T-helper 1 cell (primary cell): ENCODE measurements at places on chromosomes 4 and X.

DNA sequence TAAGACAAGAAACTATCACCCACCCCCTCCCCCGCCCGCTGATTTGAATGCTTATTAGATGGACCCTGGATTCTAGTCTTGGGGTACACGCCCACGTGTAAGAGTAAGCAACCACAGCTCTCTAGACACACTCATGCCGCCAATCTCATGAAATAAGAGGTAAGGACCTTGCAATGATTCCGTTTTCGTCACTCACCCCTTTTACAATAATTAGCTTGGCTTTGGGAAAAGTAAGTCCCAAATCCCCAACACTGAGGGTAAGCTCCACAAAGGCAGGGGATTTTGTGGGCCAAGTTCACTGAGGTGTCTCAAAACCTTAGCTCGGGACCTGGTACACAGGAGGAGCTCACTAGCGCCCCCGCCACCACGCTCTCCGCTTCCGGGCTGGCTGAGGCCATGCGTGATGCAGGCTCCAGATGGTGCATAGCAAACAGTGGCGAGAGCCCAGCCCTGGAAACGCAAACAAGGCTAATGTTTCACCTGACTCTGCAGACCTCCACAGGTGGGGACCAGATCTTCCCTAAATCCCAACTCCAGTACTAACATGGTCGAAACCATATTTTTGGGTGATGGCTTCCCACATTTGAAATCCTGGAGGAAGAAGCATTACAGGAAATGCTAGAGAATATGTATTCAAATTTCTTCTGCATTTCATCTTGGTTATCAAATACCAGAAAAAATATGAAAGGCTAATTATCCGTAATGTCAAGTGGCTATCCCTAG is 4.1 kb downstream of the PLAC8 start:
- DNase-seq, result peak; percentile 78

DNA sequence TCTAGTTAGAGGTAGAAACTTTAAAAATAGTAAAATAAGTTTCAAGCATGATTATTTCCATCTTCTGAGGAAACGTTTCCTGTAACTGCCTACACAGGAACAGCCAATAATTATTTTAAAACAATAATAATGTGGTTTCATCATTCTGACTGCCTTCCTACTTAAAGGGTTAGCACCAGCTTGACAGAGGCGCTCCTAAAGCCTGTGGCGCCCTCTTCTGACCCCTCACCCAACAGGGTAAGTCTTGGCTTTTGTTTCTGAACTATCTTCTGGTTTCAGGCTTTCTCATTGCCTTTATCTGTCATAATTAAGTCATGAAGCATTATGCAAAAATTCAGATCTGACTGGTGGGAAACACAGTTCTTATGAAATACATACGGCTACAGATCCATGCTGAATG is 96.7 kb downstream of the ITM2A start:
- DNase-seq, result peak; percentile 82

DNA sequence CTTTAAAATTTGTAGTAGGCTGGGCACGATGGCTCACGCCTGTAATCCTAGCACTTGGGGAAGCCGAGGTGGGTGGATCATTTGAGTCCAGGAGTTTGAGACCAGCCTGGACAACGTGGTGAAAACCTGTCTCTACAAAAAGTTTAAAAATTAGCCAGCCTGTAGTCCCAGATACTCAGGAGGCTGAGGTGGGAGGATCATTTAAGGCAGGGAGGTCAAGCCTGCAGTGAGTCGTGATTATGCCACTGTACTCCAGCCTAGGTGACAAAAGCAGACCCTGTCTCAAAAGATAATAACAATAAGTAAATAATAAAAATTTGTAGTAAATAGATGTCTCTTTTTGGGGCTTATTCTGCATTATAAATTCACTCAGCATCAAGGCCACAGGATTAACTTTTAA is 118.5 kb downstream of the IRF2 start:
- no peak for DNase-seq

DNA sequence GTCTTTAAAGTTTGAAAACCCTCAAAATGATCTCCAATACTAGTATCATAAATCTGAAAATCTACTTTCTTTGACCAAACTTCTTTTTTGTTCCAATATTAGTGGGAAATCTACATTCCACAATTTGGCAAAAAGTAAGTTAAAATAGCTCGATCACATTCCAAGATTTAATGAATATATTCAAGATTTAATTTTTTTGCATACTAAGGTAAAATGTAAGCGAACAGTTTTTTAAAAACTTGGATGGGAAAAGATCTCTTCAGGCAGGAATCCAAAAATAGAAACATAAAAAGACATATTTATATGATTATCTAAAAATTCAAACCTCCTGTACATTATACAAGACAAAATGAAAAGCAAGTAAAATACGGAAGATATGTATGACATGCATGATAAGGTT is 31.2 kb downstream of the CNOT6L start:
- no peak for DNase-seq

- no peak for DNase-seq
Observed at GRCh38 chr4:74042681-74043080, 4.2 kb upstream of the CXCL3 start.

- DNase-seq, result peak; percentile 18
Observed at GRCh38 chrX:24395775-24396174, 35.3 kb downstream of the SUPT20HL1 start.

- DNase-seq, result no peak
Observed at GRCh38 chrX:130552444-130553073, 150.8 kb downstream of the RBMX2 start.

DNA sequence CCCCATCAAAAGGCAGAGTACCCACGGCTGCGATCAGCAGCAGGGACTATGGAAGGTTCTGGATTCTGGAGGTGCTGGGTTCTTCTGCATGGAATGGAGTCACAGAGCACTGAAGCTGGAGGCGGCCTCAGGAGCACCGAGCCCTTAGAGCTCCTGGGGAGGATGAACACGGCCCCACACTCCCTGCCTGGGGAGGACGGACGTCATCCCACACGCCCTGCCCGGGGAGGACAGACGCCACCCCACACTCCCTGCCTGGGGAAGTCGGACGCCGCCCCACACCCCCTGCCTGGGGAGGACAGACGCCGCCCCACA is 9.9 kb downstream of the LRPAP1 start:
- no peak for DNase-seq

DNA sequence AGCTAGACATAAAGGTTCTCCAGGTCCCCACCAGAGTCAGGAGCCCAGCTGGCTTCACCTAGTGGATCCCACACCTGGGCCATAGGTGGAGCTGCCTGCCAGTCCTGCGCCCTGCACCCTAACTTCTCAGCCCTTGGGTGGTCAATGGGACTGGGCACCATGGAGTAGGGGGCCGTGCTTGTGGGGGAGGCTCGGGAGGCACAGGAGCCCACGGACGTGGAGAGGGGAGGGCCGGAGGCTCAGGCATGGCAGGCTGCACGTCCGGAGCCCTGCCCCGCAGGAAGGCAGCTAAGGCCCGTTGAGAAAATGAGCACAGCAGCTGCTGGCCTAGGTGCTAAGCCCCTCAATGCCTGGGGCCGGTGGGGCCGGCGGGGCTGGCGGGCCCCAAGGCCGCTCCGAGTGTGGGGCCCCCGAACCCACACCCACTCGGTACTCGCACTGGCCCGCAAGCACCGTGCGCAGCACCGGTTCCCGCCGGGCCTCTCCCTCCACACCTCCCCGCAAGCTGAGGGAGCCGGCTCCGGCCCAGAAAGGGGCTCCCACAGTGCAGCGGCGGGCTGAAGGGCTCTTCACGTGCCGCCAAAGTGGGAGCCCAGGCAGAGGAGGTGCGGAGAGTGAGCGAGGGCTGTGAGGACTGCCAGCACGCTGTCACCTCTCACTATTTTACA is 291.1 kb downstream of the KLHL4 start:
- DNase-seq, result no peak

GRCh38 chr4:48255072-48255958 is 14.3 kb downstream of the TEC start:
- DNase-seq, result no peak

DNA sequence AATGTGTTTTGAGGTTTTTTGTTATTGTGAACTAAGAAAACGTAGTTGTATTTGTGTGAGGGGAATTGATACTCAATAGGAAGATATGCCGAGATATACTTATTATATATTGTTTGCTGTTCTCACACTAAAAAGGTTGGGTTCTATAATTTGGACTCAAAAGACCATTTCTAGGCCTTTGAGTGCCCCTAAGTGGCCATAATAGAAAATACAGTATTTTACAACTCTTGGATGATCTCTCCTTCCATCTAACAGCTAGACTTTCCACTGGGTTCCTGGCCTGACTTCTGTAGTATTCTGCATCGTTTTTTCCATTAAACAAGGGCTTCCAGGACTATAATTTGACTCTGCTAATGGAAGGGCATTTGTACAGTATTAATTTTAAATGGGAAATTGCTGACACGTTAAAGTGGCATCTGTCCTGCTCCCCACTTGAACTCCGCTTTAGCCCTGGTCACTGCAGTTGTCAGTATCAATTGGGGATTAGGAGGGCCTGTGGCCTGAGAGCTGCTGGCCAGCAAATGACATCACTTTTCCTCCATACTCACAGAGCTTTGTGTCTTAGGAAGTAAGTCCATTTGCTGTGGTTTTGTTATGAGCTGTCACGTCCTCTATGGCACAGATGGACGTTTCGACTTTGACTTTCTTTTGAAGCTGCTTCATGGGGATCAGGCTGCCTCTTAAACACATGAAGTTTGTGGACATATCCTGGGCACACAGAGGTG is 176.9 kb downstream of the SLIT2 start:
- DNase-seq, result no peak

DNA sequence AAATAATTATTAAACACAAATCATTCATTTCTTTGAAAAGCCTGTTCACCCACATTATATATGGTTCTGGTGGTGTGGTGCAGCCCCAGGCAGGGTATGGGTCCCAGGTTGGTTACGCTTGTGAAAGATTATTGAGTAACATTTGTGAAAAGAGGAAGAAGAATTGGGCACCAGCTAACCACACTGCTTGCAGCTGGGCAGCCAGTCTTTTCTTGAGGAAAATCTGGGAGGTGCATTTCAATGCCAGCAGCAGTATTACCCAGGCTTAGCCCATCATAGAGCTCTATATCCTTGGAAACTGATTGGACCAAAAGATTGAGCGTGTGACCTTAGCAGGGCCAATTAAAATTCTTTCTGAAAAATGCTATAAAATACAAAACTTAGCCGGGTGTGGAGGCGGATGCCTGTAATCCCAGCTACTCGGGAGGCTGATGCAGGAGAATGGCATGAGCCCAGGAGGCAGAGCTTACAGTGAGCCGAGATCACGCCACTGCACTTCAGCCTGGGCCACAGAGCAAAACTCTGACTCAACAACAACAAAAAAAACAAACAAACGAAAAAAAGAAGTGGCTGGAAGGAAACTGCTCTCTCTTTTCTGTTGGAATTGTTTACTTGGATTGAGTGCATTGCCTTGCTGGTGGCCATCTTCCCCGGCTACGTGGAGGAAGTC is 9.7 kb upstream of the PLAC8 start:
- DNase-seq, result no peak

GRCh38 chrX:34371754-34372153 is 239.6 kb upstream of the FAM47A start:
- no peak for DNase-seq

GRCh38 chr4:174592985-174593335 is 70.7 kb upstream of the HPGD start:
- no peak for DNase-seq

- no peak for DNase-seq
Observed at GRCh38 chrX:125954236-125954635, 211.9 kb downstream of the DCAF12L2 start.

DNA sequence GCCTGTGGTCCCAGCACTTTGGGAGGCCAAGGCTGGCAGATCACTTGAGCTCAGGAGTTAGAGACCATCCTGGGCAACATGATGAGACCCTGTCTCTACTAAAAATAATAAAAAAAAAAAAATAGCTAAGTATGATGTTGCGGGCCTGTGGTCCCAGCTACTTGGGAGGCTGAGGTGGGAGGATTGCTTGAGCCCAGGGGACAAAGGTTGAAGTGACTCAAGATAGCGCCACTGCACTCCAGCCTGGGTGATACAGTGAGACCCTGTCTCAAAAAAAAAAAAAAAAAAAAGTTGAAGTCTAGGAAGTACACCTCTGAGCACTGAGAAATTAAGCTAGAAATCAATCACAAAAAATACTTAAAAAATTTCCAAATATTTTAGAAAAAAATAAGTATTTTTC is 86.5 kb downstream of the FRAS1 start:
- DNase-seq, result no peak

- DNase-seq, result no peak
Observed at GRCh38 chr4:145298885-145299284, 118.5 kb upstream of the OTUD4 start.

DNA sequence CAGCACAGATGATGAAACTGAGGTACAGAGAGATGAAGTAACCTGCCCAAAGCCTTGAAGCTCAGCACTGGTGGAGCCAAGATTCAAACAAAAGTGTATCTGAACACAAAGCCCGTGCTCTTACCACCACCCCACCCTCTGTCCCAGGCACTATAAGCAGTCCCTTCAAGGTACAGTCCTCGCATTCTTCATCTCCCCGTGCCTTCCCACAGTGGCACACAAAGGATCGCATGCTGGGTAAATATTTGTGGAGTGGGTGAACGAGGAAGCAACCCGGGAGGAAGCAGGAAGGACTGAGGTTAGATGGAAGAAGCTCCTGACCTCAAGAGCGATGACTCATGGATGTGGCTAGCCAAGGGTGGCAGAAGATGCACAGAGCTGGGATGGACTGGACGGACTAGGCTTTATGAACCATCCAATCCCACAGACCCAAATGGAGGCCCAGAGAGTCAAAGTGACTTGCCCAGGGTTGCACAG is 18.4 kb downstream of the IQSEC2 start:
- DNase-seq, result no peak

DNA sequence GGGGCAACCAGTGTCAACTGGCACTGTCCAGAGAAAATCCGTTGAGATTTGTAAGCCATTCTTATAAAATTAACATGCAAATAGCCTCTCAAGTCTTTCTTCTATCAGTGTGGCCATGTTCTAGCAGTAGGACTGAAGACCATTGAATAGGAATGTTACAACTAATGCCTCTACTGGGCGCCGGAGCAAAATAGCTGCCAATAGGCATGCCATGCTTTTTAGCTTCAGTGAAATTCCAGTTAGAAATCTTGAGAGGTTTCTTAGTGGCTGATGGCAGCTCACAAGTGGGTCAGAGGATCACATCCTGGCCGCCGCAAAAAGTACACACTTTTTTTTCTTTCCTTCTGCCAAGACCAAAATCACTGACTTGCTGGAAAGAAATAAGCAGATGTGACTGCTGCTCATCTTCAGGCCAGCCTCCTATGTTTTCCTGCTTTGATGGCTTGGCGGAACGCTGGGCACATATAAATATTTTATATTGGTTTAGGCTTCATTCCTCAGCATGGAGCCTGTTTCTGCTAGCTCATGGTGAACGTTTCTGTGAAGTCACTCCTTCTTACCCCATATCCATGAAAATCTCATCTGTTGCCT is 293.1 kb downstream of the TENM3 start:
- no peak for DNase-seq

GRCh38 chrX:150873616-150874015 is 24.9 kb downstream of the CD99L2 start:
- no peak for DNase-seq

DNA sequence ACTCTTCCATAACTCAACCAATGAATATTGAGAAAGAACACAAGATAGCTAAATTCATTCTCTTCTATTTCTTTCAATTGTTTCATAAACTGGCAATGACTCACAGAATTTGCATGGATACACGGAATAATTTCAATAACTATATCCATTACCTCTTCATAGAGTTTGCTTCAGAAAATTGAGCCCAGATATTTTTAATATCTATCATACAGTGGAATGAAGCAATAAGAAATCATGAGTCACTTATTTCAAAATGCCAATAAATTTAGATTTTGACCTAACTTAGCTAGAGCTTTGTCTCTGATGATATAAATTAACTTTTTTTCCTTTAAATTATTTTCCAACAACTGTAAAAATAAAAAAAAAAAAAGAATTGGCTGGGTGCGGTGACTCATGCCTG is 22.2 kb upstream of the MANBA start:
- DNase-seq, result no peak
